ENCODE measurements at places on chromosomes 7 and 10. TPM values are rescaled to one million over a fixed set of nuclear protein-coding genes. Genes with fewer than 3 reads are reported as not detected.

Gene VGF
- not detected for total RNA-seq

GRCh38 chr7:99473315-99473596 lies 566 bp downstream of the ZNF789 start:
- no peak for DNase-seq

GRCh38 chr10:133168617-133169031 lies 8.6 kb downstream of the KNDC1 start:
- no peak for DNase-seq

DNA sequence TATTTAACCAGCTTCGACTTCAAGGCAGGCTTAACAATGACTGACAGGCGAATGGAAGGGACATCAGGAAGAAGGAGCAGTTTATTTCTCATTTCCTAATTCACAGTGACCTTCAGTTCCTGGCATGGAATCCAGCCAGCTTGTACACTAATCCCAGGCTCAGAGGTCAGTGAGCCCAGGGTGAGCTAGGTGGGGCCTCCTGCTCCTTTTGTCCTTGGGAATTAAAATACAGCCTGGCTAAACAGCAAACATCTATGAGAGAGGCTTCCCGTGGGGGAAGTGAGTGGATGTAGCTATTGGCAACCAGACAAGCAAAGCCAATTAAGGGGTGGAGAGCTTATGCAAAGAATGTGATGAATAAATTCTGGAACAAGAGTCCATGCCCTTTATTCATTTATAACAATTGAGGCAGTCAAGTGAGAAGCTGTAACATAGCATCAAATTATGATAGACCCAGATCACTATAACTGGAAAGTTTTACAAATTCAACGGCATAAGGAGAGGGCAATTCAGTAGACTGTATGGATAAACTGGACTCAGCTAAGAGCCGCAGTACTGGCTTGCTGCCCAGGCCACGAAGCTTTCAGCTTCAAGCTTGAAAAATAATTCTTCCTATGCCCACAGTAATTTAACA lies 57.1 kb downstream of the STK17A start:
- peak; percentile 73 for DNase-seq

DNA sequence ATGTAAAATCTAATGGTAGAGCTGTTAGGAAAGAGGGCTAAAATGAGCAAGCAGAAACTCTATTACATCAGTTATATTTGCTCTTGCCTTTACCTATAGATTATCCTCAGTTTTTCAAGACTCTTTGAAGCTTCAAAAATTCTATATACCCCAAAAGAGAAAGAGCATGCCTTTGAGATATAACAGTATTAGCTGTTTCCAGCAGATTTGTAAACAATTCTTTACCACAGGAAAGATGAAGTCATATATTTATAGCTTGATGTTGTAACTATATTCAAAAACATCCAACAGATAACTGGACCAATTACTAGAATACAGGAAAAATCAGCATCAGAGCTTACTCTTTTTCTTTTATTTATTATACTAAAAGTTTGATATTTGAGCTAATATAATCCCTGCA lies 416.2 kb upstream of the TPK1 start:
- DNase-seq: no peak

Data from heart left ventricle (tissue), 16 donors.